Activated CD4-positive, alpha-beta T cell treated with anti-CD3 and anti-CD28 coated beads, Interleukin-2, amount 10 ng/mL, durations not matched to agents 24 days and 14 days (primary cell): ENCODE measurements at places on chromosomes 7 and 10. TPM values are rescaled to one million over a fixed set of nuclear protein-coding genes. Genes with fewer than 3 reads are reported as not detected.

PON1 gene
- not detected in 2 replicates for total RNA-seq

WNT8B gene
- total RNA-seq: 0.16 and 0.43 TPM in 2 replicates

TSPAN12 gene
- total RNA-seq: not detected in 2 replicates

GRCh38 chr10:133173860-133174640 lies 14.0 kb downstream of the KNDC1 start:
- no peak for DNase-seq

DNA sequence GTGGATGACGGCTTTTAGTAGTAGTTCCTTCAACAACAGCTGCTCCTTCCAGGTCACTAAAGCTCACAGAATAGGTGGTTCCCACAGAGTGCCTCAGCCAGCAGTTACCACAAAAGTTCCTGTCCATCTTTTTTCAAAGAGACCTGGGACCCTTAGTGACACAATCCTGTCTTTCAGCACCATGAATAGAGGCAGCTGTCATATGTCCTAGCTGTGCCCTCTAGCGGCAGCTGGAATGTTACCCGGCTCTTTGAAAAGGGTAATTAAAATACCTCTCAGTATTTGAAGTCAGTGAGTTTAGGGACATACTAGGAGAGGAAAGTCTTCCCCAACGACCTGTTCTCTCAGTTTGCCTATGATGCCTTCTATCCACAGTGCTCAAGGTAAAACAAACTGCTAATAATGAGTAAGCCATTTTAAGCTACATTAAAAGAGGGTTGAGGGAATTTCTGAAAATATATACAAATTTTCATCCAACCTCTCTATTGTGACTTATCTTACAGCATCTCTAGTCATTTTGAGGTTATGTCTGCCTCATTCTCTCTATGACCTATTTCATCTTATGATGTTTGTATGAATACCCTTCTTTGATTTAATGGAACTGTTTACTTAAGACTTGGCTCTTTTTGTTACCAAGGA lies 290.8 kb downstream of the NXPH1 start:
- DNase-seq: peak; percentile 70

DNA sequence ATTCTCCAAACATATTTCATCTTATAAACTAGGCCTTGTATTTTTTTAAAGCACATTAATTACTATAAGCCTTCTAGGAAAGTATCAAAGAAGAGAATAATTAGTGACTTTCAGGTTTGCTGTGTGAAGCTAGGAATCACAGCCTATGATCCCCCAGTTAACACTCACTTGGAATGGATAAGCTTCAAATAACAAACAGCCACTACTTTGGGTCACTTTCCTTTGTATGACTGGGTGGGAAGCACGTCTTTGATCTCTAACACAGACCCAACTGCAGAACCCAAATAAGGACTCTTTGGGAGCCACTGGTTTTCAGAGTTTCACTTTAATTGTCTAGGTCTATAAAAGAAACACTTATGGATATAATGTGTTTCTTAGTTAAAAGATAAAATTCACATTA lies 769.3 kb downstream of the MAGI2 start:
- DNase-seq: no peak

- peak; percentile 31 for DNase-seq
These were observed 67.4 kb downstream of the NOD1 start for GRCh38 chr7:30411173-30411572.

- DNase-seq: no peak
These were observed 21.0 kb upstream of the MYL7 start for GRCh38 chr7:44162179-44162578.

DNA sequence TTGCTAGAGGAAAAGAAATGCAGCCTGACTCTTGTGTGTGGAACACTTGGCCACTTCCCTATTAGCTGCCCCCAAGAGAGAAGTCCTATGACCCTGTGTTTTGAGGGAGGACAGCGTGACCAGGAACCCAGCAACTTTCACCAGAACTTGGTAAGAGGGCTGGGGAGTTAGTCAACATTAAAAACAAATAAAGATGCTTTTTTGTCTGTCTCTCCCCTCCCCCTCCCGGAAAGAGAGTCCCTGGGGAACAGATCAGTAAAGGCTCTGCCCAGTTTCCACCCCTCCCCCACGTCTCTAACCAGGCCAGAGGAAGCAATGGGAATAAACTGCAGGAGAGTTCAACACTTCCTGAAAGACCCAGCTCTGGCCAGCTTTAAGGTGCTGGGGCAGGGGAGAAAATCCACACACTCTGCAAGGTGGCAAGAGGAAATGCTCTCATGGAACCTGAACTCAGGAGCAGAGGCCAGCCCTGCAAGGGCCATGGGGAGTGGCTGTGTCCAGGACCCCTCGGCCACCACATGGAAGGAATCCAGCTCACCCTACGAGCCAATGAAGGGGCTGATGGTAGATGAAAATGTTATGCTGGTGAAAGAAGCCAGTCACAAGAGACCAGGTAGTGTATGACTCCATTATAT lies 21.5 kb downstream of the SH3PXD2A start:
- DNase-seq: no peak

DNA sequence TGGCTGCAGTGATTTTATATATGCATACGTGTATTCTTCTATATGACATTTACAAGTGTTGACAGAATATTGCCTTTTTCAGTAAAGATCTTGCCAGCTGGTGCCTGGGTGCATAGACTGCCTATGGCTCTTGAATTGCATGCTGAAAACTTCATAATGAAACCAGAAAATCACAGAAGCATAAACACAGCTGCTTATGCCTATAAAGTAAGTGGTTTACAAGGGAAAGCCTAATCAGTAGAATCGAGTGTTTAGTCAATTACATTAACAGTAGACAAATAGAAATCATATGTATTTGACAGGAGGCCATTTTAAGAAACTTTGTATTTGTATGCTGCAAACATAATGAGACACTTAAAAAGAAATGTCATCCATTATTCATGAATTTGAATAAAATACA lies 82.5 kb downstream of the TMEM168 start:
- no peak for DNase-seq
